Hematopoietic multipotent progenitor cell treated with erythropoietin and hydrocortisone succinate and interleukin-3 and kit ligand, for 15 days (in vitro differentiated cells): ENCODE measurements at places on chromosomes 5 and 9.

GRCh38 chr5:148443998-148444397, 60.2 kb downstream of the FBXO38 start:
- DNase-seq, result peak; percentile 72

GRCh38 chr5:132971483-132972435, 8.3 kb upstream of the AFF4 start:
- DNase-seq, result no peak

DNA sequence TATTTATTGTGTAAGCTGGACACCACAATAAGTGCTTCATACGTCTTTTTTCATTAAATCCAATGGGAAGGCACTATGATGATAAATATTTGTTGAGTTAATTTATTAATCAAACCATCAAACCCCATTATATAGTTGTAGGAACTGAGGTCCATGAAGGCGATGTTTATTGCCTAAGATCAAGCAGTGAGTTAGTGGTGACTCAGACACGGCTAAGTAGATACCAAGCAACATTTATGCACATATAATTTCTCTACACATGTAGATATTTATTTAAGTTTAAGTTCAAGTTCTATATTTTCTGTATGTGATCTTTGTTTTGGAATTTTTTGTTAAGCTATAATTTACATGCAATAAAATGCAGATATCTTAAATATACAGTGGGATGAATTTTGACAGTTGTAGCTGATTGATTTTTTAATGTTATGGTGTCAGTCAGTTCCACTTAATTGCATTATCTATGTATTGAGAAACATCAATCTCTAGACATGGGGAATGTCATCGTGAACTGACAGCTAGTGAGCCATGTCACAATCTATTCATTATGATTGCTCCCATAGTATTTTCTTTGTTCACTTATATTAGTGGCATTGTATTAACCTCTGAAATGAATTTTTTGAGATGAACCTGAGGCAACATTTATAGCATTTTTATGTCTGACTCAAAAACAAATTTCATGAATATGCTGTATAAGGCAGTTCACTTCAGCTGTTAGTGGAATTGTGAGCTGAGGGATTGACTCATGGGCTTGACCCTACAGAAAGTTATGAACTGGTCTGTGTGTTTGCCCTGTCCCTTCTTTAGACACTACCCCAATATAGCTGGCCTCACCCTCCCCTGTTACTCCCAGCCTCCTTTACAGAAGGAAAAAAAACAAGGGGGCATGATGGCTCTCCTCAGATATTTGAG, 11.9 kb upstream of the GARNL3 start:
- no peak for DNase-seq

- no peak for DNase-seq
These were observed 67.1 kb upstream of the GOLPH3 start for GRCh38 chr5:32241034-32241783.

- DNase-seq, result no peak
These were observed 110.7 kb upstream of the EFNA5 start for GRCh38 chr5:107781451-107781850.

- no peak for DNase-seq
These were observed 659.2 kb downstream of the MTRR start for GRCh38 chr5:8528106-8528505.

- no peak for DNase-seq
These were observed 14.6 kb downstream of the PAEP start for GRCh38 chr9:135575995-135576631.

GRCh38 chr9:86792136-86792535, 155.2 kb downstream of the GAS1 start:
- DNase-seq, result no peak

GRCh38 chr9:121294151-121294743, 26.3 kb downstream of the GSN start:
- DNase-seq, result no peak
